ENCODE measurements at places on chromosomes 4 and X.

DNA sequence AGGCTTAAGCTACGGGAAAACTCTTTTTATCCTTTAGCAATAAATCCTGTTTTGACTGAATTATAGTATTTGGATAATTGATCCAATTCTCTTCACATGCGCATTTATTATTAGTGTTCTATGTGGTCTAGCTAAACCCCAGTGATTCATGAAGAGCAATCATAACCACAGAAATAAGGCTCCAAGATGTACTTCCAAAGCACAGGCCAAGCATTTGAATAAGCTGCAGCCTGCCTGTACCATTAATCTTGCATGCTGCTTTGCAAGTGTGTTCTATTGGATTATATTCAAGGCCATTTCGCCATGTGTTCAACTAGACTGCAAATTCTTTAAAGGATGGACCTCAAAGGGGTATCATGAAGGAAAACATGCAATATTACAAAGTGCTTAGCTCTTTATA, 385.2 kb upstream of the FAT1 start:
- DNase-seq, result no peak

- DNase-seq, result no peak
These were observed 124.6 kb upstream of the NAP1L5 start for GRCh38 chr4:88822034-88822789.

DNA sequence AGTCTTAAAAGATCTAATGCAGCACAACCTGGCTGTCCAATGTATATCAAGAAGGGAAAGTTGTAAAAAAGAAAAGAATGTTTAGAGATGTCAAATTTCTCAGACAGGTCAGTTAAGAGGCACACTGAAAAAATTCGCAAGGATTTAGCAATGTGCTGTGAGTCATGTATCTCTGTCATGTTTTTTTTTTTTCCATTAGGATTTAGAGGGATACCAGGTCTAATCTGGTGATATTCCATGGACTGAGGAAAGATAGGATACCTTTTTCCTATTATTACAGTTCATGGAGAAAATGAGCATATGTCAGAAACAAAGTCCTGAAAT, 815.4 kb upstream of the PCDH10 start:
- DNase-seq, result no peak

DNA sequence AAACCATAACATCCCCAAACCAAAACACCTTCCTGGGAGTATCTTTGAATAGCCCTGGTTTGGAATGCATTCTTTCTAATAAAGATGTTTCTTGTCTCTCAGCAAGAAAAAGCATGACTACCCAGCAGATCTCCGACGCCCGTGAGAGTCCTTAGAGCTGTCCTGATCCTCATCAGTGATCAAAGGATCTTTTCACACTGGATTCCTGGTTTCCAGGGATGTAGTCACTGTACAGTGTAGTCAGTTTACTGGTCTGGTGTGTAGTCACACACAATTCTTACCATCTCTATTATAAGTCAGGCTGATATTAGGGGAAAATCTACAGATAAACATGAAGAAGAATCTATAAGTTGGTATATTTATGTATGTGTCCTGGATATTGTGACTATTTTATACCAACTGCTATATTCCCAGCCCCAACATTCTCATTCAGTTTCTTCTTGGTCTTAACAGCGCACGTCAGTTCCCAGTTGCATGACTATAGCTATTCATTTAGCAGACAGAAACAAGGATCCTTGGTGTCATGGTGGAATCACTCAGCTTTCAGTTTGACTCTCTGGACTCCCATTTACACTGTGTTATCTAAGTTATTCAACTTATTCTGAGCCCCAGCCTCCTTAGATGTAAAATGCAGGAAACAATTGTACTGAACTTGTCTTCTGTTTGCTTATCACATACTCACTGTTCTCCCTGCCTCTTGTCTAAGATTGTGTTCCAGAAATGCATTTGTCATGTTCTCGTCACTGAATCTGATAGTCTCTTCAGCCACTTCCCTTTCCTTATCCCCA, 68.3 kb downstream of the SLIT2 start:
- no peak for DNase-seq

DNA sequence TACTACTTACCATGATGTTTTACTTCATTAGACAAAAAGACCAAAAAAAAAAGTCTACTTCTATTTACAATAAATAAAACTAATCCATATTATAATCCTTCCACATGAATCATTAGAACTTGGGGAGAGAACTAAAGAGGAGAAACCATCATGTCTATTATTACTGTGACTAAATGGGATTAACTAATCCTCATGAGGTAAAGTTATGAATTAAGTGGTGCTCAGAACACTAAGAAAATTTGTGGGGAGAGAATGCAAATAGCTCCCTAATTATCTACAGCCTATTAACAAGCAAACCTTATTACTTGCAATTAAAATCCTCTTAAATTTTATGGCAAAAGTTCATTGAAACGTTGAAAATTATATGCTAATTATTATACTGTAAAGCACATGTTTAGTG, 68.8 kb downstream of the MAB21L2 start:
- no peak for DNase-seq

DNA sequence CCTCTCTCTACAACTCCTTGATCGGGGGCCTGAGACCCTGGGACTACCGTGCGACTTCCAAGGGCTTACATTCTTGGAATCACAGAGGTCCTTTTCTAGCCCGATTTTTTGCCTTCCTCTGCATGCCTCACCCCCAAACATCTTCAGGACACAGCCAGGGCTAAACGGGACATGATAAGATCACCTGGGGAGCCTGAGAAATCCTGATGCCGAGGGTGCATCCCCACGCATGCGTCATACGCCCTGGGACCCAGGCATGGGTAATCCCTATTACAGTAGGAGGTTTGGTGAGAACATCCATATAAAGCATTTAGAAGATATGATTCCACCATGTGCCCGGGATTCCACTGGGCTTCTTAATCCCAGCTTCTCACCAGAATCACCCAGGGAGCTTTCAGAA, 77.1 kb downstream of the DCTD start:
- no peak for DNase-seq
